NCI-H187 treated with DMSO at 0.1 percent for 48 hours (cell line): ENCODE measurements at places on chromosomes 7 and 10.

GRCh38 chr10:124701881-124702656 is 42.1 kb downstream of the FAM53B start:
- DNase-seq, result no peak

GRCh38 chr10:17652585-17652984 is 8.6 kb downstream of the STAM start:
- no peak for DNase-seq

- DNase-seq, result no peak
These were observed 69.0 kb downstream of the SEPTIN7 start for GRCh38 chr7:35869810-35870209.

DNA sequence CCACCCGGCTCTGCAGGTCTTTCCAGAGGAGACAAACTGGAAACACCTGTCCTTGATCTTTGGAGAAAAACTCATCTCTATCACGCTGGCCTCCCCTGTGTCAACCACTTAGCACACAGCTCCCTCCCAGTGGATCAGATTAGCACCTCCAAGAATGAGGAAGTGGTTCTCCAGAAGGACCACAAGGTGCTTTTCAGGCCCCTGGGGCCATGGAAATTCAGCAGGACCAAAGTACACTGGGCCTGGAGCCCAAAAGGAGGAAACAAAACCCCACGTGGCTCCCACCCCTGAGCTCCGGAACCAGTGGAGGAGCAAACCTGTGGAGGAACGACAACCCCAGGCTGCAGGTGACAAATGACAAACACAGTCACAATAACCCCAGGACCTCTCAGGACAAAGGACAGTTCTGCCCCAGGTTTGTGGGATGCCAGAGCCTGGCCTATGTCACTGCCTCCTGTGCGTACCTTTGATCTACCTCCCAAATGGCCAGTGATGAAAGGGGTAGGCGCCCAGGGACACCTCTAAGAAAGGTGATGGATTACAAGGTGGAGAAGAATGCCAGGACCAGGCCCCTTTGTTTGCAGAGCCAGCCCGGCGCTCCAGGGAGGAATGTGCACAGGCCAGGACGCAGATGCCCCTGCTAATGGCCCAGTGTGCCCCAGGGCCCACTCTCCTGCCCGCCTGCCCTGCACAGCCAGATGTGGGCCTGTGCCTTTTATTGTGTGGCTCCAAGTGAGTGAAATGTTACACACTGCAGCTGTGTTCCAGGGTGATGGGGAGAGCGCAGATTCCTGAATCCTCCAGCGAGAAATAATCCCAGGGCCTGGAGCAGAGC is 5.7 kb downstream of the TNS3 start:
- DNase-seq, result no peak

- no peak for DNase-seq
These were observed 11.7 kb downstream of the UCN3 start for GRCh38 chr10:5376450-5376849.

DNA sequence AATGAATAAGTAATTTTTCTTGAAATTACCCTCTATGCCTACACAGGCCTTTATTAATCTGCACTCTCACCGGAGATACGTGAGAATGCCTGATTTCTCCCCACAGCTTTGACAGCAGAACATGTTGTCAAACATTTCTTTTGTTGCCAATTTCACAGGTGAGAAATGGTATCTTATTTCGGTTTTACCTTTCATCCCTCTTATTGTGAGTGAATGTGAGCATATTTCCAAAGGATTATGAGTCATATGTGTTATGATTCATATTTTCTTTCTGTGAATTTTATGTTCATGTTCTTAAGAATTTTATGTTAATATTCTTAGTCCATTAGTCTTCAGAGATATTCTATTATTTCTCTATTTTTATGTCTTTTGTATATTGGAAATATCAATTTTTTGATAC is 965.1 kb downstream of the CCSER2 start:
- DNase-seq, result no peak

DNA sequence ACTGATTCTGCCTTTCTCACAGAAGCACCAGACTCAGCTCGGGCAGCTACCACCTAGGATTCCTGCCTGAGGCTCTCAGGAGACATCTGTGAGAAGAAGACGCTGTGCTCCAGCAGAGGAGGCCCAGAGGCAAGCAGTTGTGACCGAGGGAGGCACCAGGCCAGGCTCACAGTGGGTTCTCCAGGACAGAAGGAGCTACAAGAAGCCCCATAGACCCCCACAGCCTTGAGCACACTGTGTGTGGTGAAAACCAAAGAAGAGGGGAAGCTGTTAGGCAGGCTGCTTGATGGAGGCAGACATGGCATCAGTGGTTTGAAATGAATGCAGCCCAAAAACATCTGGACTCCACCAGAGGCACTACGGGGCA is 198.8 kb downstream of the GRID1 start:
- no peak for DNase-seq

DNA sequence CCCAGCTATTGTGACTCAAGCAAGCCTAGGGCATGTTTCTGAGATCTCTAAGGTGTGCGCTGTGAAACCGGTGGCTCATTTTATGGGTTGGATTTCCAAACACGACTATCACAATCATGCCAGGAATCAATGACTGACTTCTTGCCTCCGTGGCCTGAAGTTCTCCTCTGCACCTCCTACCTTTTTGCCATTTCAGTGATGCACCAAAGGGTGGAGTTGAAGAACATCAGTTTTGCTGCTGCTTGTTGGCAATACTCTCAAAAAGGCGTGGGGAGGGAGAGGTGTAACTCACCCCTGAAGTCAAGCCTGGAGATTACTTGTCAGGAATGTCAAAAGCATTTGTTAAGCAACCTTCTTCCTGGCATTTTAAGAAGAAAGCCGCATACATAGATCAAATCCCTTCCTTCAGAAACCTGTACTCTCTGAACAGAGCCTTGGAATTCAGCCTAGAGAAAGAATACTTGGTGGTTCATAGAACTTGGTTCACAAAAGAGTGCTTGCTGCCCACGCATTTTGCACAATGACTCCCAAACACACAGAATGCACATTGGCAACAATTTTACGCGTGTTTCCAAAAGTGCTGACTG is 41.0 kb downstream of the KIAA1217 start:
- DNase-seq, result no peak

DNA sequence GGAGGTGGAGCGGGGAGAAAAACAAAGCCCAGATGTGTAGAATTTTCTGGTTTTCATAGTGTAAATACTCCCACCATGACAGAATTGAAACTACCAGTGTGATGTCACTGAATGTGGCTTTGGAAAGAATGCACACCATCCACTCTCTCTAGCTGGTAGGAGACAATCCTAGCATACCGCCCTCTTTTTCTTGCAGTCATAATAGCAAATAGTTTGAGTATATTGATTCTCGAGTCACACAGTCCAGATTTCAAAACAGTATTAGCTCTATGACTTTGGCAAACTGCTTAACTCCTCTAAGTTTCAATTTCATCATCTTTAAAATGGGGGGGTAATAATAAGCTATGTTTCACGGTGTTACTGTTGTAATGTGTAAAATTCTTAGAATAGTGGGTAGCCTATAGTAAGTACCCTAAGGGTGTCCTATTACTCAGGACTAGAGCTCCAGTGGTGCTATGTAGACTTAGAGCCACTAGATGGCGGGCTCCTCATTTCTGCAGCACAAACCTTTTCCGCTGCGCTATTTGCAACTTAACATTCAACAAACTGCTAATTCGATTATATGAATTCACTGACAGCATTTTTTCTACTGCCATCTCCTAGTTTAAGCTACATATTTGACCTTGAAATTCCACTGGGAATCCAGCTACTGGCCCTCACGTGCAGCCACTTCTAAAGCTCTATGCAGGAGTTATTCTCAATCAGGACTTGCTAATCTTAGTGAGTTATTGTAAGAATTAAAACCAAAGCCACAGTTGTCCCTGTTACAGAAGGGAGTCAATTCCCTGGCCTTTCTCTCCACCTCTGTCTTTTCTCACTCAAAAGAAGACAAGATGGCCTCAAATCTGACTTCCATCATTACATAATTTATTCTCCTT is 18.7 kb downstream of the TAS2R40 start:
- peak; percentile 37 for DNase-seq

GRCh38 chr7:163971-164881 is 28.1 kb upstream of the FAM20C start:
- no peak for DNase-seq
